ENCODE measurements at places on chromosomes 6 and 20. TPM values are rescaled to one million over a fixed set of nuclear protein-coding genes. Genes with fewer than 3 reads are reported as not detected.

Gene TBX18
- total RNA-seq: 18.6 TPM

Gene BACH2
- 0.33 TPM for total RNA-seq

Gene OR2H2
- total RNA-seq: not detected

Gene BMP7
- total RNA-seq: 0.32 TPM

Gene MPIG6B
- not detected for total RNA-seq

Gene CPNE5
- total RNA-seq: 0.11 TPM

Gene EFCAB8
- total RNA-seq: not detected

Gene ZFAND3
- total RNA-seq: 58.5 TPM

Gene MUC22
- 0.05 TPM for total RNA-seq

Gene OR12D3
- not detected for total RNA-seq

Gene PAK5
- total RNA-seq: not detected

Gene EXOC2
- 10.8 TPM for total RNA-seq

Gene KCNK15
- total RNA-seq: 0.62 TPM

Gene SLC16A10
- 0.44 TPM for total RNA-seq

Gene SPEF1
- 2.1 TPM for total RNA-seq

Gene ADAM33
- 0.06 TPM for total RNA-seq

Gene PLCB4
- total RNA-seq: 15.2 TPM

Gene BNIP5
- total RNA-seq: not detected

Gene C20orf202
- not detected for total RNA-seq

Gene SERPINB6
- 149 TPM for total RNA-seq

Gene BIRC7
- 4.4 TPM for total RNA-seq

Gene BEND3
- total RNA-seq: 4.4 TPM

Gene SCGN
- not detected for total RNA-seq
